ENCODE measurements at places on chromosomes 16 and 17.

- DNase-seq, result no peak
Measured at GRCh38 chr16:9708972-9709620, 473.1 kb downstream of the GRIN2A start.

DNA sequence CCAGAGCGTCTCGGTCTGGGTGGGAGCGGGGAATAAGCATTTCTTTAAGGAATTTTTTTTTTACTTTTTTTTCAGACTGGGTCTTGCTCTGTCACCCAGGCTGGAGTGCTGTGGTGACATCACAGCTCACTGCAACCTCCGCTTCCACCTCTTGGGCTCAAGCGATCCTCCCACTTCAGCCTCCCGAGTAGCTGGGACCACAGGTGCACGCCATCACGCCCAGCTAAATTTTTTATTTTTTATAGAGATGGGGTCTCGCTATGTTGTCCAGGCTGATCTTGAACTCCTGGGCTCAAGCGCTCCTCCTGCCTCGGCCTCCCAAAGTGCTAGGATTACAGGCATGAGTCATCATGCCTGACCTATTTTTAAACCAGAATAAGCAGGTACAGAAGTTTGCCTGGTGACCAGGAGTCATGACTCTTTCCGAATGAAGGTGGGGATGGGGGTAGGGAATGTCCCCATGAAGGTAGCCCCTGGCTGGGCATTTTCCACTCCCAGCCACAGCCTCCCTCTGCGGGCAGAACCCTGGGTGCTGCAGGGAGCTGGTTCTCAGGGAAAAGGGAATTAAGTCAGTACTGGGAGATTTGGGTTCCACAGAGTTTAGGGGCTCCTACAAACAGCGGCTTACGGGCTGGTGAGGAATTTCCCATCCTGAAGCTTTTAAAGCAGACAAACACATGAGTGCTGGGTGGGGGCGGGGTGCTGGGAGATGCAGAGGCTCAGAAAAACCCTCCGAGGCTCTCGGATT is 48.3 kb downstream of the TBC1D16 start:
- no peak for DNase-seq

- DNase-seq, result no peak
Measured at GRCh38 chr17:73532421-73532901, 111.8 kb downstream of the SDK2 start.

GRCh38 chr17:48352630-48353029 is 77.4 kb downstream of the SKAP1 start:
- DNase-seq, result no peak

- DNase-seq, result no peak
Measured at GRCh38 chr17:69593716-69594115, 179.2 kb downstream of the MAP2K6 start.

GRCh38 chr17:19978209-19978802 is 678 bp upstream of the AKAP10 start:
- no peak for DNase-seq

DNA sequence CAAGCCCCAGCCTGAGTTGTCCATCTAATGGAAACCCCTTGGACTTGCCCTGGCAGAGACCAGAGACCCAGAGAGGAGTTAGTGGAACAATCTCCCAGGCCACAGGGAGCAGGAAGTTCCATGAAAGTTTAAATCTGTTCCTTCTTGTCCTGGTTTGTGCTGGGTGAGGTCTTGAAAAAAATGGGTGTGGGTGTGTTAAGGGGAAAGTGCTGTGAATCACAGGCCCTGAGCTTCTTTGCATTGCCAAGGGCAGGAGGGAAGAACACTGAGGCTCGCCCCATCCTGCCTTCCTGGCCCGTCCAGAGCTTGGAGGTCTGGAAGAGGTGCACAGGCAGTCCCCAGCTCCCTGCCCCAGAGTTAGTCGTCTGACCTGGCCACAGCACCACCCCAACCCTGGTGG is 2.3 kb downstream of the ADORA2B start:
- DNase-seq, result no peak

DNA sequence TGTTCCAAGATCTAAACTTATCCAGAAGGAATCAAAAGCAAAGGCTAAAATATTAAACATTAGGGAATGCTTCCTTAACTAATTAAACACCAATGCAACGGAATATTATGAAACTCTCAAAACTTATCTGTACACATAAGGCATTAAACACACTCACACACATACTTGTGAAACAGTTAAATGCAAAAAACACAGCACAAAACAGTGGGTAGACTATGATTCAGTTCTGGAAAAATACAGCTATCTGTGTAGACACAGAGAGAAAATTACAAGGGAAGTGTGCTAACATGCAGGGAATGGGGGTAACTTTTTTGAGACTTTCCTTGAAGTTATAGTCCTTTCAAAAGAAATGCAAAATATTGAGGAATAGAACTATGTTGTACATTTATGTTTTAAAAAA is 36.7 kb upstream of the CCL1 start:
- no peak for DNase-seq

- DNase-seq, result no peak
Measured at GRCh38 chr17:41037853-41038350, 3.2 kb upstream of the KRTAP1-3 start.

DNA sequence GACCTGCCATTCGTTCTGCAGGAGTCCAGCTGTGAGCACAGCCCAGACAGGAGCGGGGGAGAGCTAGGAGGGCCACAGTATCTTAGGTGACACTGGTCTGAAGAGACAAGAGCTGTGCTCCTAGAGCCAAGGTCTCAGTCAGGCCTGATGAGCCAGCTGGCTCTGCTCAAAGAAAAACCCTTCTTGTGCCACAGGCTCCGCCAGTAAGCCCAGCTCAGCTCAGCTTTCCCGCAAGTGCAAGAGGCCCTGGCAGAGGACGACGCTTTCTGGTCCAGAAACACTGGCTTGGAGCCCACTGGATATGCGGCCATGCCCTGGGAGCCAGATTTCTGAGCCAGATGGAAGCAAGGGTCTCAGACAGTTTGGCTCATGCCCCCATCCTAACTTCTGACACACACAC is 23.9 kb downstream of the PEMT start:
- no peak for DNase-seq

GRCh38 chr17:66947311-66947710 is 17.2 kb upstream of the CACNG4 start:
- no peak for DNase-seq

DNA sequence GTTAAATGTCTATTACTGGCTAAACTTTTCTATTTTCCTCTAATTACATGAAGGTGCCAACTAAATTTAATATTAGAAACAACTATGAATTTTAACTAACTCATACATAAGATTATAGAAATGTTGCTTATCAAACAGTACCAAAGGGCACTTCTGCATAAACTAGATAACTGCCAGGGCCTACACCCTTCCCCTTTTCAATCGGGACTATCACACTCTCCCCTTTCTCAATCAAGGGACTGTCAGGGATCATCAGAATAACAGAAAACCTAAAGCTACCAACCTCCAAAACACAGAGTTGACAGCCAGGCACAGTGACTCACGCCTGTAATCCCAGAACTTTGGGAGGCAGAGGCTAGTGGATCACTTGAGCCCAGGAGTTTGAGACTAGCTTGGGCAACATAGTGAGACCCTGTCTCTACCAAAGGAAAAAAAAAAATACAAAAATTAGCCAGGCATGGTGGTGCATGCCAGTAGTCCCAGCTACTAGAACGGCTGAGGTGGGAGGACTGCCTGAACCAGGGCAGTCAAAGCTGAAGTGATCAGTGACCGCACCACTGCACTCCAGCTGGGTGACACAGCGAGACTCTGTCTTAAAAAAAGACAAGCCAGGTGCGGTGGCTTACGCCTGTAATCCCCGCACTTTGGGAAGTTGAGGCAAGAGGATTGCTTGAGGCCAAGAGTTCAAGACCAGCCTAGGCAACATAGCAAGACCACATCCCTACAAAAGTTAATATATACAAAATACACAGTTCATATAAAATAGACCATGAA is 3.2 kb upstream of the PHLPP2 start:
- no peak for DNase-seq

GRCh38 chr17:37182786-37183465 is 192.9 kb upstream of the C17orf78 start:
- DNase-seq, result peak; percentile 19

GRCh38 chr17:33370401-33370800 is 77.3 kb upstream of the ASIC2 start:
- DNase-seq, result no peak

GRCh38 chr17:37796076-37796475 is 51.2 kb upstream of the HNF1B start:
- no peak for DNase-seq

GRCh38 chr16:60302676-60303075 is 1568.6 kb upstream of the GOT2 start:
- DNase-seq, result no peak

DNA sequence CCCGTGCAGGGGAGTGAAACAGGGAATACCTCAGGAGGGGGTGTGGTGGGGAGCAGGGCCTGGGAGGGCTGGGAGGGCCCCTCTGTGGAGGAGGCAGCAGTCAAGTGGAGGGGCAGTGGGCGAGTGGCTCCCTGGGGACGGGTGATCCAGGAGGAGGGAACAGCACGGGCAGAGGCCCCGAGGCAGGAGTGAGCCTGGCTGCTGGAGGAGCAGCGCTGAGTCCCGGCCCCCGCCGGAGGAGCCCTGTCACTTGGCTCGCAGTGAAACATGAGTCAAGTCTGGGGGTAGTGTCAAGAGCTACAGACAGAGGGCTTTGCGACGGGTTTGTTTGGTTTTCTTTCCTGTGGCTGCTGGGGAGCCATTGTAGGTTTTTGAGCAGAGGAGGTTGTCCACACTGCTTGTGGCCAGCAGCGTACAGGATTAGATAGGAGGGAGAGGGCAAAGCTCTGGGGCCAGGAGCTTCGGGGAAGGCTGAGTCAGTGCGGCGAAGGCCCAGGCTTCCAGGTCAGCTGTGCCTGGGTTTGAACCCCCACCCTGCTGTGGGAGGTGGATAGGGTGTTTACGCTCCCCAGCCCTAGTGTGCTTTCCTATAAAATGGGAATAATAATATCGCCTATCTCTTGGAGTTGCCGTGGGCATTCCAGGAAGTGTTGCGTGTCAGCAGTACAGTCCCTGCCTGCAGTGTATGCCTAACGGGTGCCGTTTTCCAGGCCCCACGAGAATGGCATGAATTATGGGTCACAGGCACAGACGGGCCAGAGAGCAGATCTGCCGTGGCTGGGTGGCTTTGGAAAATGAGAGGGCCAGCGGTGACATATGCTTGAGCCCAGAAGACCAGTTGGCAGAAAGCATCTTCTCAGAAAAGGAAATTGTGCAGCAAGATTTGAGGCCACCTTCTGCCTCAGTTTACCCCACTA is 115.9 kb upstream of the CIBAR2 start:
- DNase-seq, result peak; percentile 72

- DNase-seq, result no peak
Measured at GRCh38 chr16:12348733-12349704, 372.5 kb downstream of the SNX29 start.

- no peak for DNase-seq
Measured at GRCh38 chr17:82400206-82400605, 17.9 kb upstream of the HEXD start.

GRCh38 chr17:33561569-33562334 is 268.7 kb upstream of the ASIC2 start:
- DNase-seq, result no peak

- DNase-seq, result peak; percentile 95
Measured at GRCh38 chr16:3819746-3820724, 60.5 kb downstream of the CREBBP start.

DNA sequence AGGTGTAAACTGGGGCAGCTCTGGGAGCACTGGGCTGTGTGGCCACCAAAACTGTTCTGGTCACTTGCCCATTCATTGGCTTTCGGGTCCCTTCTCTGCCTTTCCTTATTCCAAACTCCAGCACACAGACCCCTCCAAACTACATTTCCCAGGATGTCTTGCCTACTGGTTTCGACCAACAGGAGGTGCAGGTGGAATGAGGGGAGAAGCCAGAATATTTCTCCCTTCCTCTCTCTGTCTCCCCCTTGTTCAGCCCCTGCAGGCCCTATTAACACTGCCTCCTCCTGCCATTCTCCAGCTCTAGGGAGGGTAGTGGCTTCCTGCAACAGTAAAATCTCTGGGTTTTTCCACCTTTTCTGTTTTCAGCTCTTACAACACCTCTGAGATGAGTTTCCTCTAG is 13.2 kb upstream of the NAGPA start:
- no peak for DNase-seq

DNA sequence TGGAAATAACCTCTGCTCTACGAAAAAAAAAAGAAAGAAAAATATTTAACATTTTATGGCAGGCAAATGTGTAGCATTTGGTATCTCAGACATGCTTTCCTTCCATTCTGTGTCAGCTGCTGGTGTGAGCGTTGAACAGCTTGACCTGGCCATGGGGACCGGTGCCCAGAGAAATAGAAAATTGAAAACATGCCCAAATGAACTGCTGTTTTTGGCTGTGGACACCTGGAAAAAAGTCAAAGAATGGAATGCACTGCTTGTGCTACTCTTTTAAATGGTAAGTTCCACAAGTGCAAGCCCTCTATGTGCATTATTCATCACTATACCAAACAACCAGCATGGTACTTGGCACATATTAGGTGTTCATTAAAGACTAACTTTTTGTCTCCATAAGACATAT is 127.2 kb downstream of the CDH8 start:
- DNase-seq, result no peak

DNA sequence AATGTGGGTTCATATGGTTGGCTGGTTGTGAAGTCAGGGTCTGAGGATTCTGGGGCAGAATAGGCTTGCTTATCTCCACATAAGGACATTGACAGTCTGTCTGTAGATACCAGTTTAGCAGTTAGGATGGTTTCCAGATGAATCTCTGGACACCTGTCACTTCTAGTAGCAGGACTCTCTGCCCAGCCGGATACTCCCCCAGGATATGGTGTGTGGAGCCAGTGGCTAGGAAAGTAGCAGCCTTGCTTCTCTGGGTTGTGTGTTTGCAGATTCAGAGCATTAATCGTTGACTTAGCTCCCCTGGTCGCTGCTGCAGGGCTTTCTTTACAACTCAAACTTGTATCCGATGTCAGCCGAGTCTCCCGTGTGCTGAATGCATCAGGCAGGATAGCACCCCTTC is 45.2 kb downstream of the CLEC16A start:
- DNase-seq, result no peak

GRCh38 chr17:76630151-76630550 is 13.4 kb downstream of the ST6GALNAC1 start:
- no peak for DNase-seq

- no peak for DNase-seq
Measured at GRCh38 chr16:77581706-77582105, 140.6 kb upstream of the NUDT7 start.

Data from brain microvascular endothelial cell (primary cell).